Neural progenitor cell (in vitro differentiated cells): ENCODE measurements at places on chromosomes 2 and 18.

DNA sequence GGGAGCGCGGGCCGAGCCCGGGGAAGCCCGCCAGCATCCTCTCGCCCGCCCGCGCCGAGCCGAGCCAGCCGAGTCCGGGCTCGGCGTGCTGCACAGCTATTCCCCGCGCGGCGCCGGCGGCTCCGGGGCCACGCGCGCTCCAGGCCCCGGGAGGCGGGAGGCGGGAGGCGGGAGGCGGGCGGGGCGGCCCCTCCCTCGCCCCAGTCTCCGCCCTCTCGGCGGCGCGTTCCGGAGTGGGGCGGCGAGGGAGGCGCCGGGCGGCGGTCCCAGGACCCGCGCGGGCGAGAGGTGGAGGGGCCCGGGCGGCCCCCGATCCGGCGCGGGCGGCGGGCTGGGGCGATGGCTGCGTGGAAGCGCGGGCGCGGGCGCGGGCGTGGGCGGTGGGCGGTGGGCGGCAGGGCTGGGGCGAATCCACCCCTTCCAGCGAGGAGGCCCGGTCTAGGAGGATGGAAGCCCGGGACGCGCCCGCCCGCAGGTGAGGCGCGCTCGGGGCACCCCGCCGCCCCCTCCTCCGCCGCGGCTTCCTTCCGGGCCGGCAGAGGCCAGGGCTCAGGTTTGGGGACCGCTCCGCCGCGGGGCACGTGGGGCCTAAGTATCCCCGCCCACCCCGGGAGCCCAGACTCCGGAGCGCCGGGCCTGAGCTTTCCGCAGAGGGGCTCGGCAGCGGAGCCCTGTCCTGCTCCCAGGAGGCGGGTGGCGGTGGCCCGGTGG, at the start of gene ADCY3:
Gene ADCY3 (minus strand): TSS at position 140 of the 711 bp plus-strand sequence. CDS start 1,250 bp downstream, outside the sequence.
- DNase-seq, result peak; percentile 75

GRCh38 chr2:19893520-19894133, 8.2 kb downstream of the TTC32 start:
- no peak for DNase-seq

DNA sequence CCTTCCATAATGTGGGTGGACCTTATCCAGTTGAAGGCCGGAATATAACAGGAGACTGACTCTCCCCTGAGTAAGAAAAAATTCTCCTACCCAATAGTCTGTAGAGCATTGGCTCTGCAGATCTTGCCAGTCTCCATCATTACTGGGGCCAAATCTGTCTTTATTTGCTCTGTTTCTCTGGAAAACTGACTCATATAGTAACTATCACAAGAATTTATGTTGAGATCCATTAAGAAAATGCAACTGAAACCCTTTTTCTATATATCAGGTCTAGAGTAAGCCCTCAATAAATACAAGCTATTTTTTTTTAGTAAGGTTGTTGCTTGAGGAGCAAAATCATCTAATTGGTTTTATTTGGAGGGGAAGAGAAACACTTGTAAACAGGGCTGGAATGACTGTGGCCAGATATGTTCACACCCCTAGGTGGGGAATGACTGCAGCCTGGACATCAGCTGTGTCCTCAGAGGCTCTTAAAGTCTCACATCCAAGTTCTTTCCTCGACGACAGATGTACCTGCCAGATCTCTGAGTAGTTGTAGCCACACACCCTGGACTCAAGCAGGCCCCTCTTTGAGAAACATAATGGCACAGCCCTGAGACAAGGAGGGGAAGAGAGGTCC, 339.7 kb downstream of the TNS1 start:
- no peak for DNase-seq

GRCh38 chr18:54444319-54444914, 86.7 kb downstream of the C18orf54 start:
- DNase-seq, result peak; percentile 76

GRCh38 chr18:54604211-54604610, 13.2 kb downstream of the DYNAP start:
- DNase-seq, result no peak

DNA sequence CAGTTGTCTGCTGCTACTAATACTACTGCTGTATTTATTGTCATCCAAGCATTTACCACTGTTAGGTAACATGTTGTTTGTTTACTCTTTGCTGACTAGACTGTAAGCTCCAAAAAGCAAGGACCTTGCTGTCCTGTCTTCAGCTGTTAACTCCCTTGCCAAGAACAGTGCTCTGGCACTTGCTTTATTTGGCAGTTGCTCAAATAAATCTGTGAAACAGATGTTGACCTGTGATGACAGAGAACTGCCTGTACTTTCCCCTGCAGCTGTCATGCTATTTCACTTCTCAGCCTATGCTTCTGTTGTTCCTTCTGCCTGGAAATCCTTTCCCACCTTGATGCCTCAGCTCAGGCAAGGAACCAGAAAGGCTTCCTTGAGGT, 181.2 kb downstream of the ATAD2B start:
- DNase-seq, result no peak

- DNase-seq, result no peak
Measured at GRCh38 chr18:53489266-53489665, 735.2 kb downstream of the MBD2 start.

- no peak for DNase-seq
Measured at GRCh38 chr18:12032786-12033642, 51.7 kb downstream of the IMPA2 start.

DNA sequence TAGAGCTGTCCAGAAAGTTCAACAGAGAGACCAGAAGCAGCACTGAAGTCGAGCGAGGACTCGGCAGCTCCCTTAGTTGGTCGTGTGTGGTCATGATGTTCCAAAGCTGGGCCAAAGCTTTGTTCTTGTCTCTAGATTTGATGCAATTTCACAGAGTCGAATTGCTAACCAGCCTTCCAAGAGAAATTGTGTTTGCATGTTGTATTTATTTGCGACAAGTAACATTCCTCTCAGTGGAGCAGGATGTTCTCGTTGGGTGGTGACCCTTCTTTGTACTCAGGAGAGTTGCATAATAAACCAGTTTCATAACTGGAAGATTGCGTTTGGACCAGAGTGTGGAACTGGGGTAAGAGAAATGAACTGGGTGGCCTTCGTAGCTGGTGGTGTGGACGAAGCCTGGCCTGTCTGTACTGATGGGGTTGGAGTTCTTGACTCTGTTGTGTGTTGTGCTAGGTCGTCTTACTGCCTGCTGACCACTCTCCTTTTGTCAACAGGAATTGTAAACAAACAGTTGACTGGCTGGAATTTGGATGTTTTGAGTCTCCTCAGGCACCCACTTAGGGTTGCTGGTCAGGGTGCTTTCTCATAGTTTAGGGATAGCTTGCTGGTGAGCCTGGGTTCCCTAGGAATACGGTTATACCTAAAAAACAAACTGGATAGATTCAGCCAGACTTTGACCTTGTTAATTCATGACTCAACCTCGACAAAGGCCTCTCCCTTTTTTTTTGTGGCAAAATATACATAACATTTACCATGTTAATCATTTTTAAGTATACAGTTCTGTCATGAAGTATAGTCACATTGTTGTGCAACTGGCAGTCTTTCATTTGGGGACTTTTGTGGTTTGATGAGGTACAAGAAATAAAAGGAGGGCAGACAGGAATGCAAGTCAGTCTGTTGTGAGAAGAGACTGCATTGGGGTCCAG, 28.9 kb upstream of the TOGARAM2 start:
- DNase-seq, result peak; percentile 50

- DNase-seq, result no peak
Measured at GRCh38 chr2:192948316-192948715, 753.6 kb upstream of the TMEFF2 start.

- DNase-seq, result no peak
Measured at GRCh38 chr18:7032537-7032936, 85.1 kb downstream of the LAMA1 start.

GRCh38 chr18:13303756-13304364, 85.3 kb downstream of the LDLRAD4 start:
- no peak for DNase-seq

GRCh38 chr2:44680424-44680971, 261.0 kb upstream of the SIX3 start:
- no peak for DNase-seq

- no peak for DNase-seq
Measured at GRCh38 chr2:168594778-168595177, 138.7 kb downstream of the CERS6 start.

DNA sequence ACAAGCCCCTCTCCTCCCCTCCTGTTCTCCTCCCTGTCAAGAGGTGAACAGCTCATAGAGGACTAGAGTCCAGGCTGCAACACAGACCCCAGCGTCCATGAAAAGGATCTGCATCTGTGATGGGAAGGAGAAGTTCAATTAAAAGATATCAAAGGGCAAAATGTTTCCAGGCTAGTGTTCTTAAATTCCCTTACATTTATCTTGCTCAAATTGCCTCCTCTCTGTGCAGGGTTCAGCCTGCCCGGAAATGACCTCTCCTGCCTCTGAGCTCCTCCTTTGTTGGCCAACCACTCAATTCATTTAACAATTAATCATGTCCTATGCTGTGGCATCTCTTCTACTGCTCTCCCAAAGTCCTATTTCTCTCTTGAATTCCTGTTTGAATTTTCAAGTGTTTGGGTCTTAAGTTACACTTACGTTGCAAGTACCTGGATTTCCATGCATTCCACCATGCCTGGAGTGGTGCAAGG, 105.3 kb downstream of the TSN start:
- DNase-seq, result no peak

- no peak for DNase-seq
Measured at GRCh38 chr2:121182520-121182919, 102.5 kb downstream of the TFCP2L1 start.

- DNase-seq, result no peak
Measured at GRCh38 chr18:71045331-71046065, 756.7 kb downstream of the SOCS6 start.

GRCh38 chr18:25535495-25535894, 183.5 kb upstream of the ZNF521 start:
- no peak for DNase-seq

- DNase-seq, result peak; percentile 67
Measured at GRCh38 chr18:61876899-61877298, 15.9 kb downstream of the RNF152 start.

- no peak for DNase-seq
Measured at GRCh38 chr2:46101557-46102220, 195.5 kb upstream of the EPAS1 start.

DNA sequence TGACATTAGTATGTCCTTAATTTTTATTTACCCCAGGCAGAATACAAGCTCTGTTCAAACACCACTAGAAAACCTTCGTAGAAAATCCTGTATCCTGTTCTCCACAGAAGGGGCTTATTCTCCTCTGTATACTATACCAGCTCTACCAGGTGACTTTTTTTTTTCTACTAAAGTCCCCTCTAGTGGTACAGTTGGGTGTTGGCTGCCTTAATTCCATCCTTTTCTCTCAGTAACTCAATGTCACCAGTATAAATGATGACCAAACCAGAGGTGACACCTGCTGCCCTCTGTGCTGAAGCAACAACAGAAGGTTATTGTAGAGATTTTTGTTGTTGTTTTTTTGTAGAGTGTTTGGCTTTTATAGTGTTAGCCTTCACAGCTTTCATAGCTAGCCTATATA, 1322.0 kb downstream of the LRP1B start:
- peak; percentile 24 for DNase-seq

GRCh38 chr2:59282374-59283057, 1041.4 kb upstream of the FANCL start:
- DNase-seq, result no peak

GRCh38 chr2:95313296-95314131, 16.4 kb downstream of the KCNIP3 start:
- no peak for DNase-seq

- no peak for DNase-seq
Measured at GRCh38 chr2:43438858-43439655, 156.8 kb downstream of the THADA start.

GRCh38 chr18:75267643-75268363, 57.2 kb downstream of the TSHZ1 start:
- no peak for DNase-seq

DNA sequence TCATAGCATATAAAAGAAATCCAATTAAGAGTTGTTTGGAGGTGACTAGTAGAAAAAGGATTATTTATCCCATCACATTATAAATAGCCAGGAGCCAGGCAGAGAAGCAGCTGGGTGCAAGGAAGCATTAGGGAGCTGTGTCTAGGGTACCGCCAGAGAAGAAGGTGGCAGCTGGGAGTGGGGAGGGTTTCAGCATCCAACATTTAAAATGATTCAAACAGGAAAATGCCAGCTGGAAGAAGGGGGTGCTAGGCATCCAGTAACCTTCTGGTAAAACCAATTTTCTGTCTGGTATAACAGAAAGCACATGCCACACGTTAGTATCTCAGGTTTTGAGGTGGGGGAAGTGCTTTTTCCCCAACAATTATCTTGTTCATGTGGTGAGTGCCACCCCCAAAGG, 452.4 kb downstream of the ZEB2 start:
- no peak for DNase-seq

GRCh38 chr2:208645226-208645625, 238.6 kb downstream of the PTH2R start:
- DNase-seq, result no peak

DNA sequence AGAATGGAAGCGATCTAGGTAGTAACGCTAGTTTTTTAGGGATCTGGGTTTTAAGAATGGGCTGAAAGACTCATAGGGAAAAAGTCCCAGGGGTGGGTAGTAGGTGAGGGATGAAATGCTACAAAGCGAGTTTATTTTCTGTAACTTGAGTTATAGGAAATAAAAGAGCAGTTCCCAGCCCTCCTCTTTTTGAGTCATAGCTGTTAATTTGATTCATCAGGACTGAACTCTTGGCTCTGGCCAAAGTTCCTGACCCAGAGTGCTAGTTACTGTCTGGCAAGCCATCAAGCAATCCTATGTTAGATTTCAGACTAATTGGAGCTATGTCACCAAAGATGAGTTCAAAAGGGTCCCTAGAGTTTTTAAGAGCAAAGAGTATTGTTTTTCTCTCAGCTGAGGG, 17.4 kb upstream of the NOSTRIN start:
- no peak for DNase-seq

GRCh38 chr18:13615432-13615861, 110.9 kb downstream of the FAM210A start:
- no peak for DNase-seq

GRCh38 chr2:74558284-74559230, 4.0 kb downstream of the DOK1 start:
- DNase-seq, result no peak

GRCh38 chr2:217994776-217995274, 8.0 kb downstream of the TNS1 start:
- no peak for DNase-seq

- DNase-seq, result no peak
Measured at GRCh38 chr2:238183821-238184220, 19.7 kb downstream of the ILKAP start.

DNA sequence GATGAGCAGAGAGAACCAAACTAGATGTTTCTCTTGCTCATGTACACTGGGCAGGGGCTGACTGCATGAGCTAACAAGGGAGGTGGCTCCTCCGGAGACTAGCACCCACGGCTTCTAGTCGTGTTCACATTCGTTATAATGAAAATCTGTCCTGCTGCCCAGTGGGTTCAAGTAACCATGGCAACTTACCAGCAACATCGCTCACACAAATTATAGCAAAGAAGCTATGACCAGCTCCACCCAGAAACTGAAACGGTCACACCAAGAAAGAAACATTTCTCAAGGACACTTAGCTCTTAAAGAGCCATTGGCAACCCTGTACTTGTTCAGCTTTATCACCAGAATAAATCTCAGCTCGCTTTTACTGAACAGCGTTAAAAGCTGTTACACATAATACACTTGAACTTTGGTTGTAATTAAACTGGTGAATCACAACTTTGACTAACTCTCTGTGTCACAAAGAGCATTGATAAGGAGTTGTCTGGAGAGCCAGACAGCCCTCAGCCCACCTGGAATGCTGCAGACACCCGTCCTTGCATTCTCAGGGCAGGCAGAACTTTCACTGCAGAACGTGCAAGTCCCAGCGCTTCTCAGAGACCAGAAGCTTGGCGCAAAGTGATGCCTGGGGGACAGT, 141.2 kb downstream of the PID1 start:
- DNase-seq, result no peak
